ENCODE measurements at places on chromosomes 4 and X.

DNA sequence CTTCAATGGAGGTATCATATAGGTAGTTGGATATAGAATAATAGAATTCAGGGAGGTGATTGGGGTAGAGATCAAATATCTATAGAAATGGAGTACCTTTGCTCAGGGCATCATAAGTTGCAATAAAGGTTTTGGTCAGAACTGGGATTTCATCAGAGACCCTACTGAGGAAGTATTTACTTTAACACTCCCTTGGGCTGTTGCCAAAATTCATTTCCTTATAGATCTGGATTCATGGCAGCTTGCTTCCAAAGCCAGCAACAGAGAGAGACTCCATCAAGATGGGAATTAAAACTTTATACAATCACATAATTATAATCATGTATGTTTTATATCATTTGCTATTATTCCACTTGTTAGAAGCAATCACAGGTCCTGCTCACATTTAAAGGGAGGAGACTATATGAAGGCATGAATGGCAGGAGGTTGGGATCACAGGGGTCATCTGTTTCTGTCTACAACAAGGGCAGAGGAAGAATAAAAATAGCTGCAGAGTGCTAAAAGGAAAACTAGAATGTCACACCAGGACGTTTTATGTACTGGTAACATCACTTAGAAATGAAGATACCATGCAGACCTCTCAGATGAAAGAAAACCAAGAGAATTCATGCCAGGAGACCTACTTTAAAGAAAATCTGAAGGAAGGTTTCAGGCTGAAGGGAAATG, 902.1 kb upstream of the LCORL start:
- no peak for DNase-seq

DNA sequence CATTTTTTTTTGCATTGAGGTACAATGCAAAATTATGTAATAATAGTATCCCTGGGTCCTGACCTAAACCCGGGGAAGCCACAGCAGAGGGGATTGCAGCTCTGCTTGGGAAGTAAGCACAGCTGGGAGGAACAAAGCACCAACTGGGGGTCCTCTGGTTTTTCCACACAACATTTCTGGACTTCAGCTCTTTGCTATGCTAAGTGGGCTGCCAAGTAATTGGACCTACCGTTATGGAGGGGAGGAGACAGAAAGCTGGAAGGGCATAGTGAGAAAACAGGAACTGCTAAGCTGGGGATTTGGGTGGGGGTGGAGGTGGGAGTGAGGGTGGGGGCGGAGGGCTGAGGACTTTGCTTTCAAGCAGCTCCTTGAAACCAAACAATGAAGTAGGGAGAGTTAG, 183.3 kb downstream of the ZIC3 start:
- no peak for DNase-seq

DNA sequence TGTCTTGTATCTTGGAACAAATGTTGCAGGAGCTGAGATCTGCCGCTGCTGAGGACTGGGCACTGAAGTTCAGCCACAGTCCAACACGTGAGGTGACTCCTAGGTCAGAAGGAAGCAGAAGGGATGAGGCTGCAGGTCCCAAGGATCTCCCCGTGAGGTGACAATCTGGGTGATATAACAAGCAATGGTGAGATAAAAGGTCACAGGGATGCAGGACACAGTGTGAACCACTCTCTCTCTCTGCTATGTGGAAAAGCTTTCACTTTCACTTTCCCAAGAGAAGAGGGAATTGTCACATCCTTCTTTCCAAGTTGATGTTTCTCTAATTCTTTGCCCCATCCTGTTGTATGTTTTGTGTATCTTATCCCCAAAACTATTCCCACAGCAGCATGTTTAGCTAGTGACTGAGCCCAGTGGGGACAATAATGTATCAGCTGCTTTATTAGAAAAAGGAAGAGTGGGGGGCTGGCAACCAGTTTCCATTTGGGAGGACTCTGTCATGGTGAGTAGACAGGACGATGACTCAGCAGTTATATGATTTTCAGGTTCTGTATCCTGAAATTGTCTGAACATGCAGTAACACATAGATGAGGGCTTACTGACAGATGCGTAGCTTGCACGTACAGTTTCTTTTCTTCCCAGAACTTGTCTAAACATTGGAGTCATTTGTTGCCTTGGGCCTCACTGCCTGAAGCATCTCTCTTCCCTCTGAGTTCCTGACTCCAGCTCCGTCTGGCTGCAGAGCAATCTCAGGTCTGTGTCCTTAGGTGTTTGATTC, 1415.8 kb upstream of the TENM3 start:
- DNase-seq: no peak

DNA sequence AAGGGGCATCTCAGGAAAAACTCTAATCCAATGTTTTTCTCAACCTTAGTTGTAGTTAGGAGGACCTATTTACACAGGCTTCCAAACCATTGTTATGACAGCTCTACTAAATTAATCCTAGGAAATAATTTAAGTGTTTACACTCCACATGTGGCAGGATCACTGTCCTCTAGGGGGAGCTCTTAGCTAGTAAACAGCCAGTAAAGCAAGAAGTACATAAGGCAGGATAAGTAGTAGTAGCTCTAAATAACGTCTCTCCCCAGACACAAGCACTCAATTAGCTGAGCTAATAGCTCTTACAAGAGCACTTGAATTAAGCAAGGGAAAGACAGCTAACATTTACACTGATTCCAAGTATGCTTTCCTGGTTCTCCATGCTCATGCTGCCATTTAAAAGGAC, 37.3 kb downstream of the NUDT11 start:
- DNase-seq: no peak

- no peak for DNase-seq
These were observed 29.9 kb downstream of the DOK7 start for GRCh38 chr4:3492741-3493719.

DNA sequence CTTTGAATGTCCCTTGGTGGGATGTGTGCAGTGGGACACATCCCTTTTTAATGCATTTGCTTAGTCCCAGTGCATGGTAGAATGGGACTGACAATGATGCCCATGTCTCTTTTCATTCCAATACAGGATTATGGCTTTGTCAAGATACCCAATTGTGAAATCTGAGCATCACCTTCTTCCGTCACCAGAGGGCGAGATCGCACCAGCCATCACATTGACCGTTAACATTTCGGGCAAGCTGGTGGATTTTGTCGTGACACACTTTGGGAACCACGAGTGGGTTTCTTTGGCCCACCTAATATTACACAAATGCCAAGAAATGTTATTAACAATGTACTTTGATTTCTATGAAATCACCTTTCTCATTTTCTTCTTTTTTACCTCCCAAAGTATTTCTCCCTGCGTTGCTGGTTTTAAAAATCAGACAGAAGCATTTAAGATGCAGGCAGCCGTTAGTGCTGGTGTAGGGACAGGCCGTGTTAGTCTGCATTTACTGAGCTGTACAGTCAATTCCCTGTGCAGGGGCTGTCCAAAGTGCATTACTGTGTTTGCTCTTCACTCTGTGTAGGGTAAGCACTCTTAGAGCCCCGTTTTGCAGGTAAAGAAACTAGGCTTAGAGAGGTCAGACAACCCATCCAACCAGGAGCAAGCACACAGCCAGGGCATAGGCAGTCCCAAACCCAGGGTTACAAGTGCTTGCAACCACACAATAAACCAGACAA, 46.5 kb downstream of the CWH43 start:
- DNase-seq: no peak

DNA sequence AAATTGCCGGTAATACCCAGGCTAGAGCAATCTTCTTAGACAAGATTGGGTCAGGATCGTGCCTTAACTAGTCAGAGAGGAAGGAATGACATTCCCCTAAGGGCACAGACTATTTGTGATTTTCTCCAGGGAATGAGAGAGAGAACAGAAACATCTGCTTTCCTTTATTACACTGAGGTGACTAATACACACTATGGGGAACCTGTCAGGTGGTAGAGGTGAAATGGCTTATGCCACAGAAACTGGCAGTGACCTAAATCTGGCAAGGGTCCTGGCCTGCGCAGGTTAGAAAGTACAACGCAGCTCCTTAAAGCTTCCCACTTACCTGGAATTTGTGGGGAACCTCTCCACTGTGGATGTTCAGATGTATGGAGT, 16.6 kb upstream of the HPGD start:
- no peak for DNase-seq

GRCh38 chrX:6683353-6683752, 148.4 kb upstream of the VCX3A start:
- no peak for DNase-seq

GRCh38 chr4:140260227-140260626, 106.2 kb upstream of the MAML3 start:
- DNase-seq: no peak

DNA sequence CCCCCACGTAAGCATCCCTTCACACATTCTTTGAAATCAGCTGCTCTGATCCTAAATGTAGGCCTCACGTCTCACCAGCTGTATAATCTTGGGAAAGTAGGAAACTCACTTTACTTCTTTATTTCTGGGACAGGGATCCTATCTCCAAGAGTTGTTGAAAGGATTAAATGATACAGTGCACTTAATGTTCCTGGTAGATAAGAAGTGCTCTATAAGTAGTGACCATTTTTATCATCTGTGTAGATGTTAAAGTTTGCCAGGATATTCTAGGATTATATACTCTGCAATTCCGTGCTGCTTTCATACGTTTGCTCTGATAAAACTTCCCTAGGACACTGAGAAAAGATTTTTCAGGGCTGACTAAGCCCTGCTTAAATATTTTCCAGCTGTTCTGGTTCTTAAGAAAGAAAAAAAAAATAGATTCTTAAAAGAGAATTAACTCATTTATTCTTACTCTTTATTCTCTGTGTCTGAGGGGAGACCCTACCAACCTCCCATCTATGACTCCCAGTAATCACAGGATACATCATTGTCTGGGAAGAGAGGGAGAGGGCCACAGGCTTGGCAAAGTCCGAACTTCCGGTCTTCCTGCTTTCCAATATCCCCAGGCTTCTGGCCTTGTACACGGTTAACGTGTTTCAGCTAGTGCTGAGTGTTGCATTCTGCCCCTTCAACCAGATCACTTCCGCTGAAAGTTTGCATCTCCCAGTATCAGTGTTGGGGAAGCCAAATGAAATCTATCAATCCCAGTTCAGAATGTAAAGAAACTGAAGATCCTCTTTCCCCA, 269.2 kb downstream of the TRIML1 start:
- no peak for DNase-seq

GRCh38 chr4:175048906-175049305, 130.7 kb downstream of the ADAM29 start:
- no peak for DNase-seq

- no peak for DNase-seq
These were observed 20.2 kb downstream of the SETD7 start for GRCh38 chr4:139535871-139536234.

DNA sequence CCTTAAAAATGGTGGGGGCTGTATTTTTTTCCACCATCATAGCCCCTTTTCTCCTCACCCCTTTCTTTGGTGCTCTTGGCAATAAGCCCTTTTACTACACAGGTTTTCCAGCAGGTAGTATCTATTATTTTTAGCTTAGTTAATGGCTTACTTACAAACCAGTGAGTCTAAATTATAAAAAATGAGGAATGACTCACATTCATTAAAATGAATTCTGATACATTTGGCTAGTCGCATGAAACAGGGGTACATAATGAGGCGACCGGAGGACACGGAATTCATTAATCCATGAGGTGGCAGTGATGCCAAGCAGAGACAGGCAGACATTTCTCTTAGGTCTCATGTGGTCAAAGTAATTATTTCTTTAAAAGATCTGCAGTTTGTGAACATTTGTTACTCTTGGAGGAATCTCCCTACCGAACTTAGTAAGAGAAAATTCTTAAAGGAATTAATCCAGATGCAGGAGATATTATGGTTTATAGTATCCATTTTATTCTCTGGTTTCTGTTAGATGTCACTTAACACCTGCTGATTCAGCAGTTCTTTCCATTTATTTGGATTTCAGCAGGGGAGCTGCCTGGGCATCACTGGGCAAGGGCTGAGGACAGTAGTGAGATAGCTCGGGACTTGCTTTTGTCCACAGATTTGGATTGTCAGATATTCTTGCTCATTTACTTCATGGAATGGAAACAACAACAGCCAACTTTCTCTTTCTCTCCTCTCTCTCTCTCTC, 575.0 kb upstream of the NR3C2 start:
- no peak for DNase-seq

- no peak for DNase-seq
These were observed 32.9 kb downstream of the NIPAL1 start for GRCh38 chr4:48049483-48049882.

DNA sequence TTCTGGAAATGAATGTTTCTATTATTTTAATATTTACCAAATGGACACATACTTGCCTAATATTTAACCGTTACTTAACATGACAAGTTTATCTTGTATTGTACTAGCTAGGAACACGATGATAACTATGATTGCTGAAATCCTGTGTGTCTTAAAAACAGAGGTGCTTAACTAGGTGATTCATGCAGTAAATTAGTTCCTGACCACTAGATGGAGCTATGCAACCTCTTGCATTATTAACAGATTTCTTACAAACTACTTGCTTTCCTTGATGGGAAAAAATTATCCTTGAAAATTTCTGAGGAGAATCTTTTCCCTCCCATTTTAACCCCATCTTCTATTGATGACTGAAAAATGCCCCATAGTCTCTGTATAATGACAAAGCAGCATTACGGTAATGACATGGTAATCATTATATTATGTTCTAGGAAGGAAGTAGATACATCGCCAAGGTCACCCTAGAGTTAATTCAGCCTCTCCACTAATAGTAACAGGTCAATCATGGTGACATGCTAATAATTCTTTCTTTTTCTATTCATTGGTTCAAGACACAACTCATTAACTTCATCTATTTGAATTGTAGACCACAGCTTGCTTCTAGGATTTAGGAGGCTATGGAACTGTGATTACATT, 844.2 kb downstream of the RAPGEF2 start:
- DNase-seq: no peak

DNA sequence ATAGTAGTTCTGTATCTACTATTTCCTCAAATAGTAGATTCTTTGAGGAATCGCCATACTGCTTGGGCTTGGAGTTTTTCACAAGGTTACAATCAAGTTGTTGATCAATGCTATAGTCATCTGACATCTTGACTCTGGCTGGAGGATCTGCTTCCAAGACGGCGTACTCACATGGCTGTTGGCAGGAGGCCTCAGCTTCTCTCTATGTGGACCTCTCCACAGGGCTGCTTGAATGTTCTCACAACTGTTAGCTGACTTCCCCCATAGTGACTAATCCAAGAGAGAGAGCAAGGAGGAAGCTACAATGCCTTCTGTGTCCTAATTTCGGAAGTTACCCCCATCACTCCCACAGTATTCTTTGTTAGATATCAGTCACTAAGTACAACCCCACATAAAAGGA, 10.3 kb downstream of the EGFL6 start:
- no peak for DNase-seq

GRCh38 chr4:186946682-186947294, 223.1 kb upstream of the FAT1 start:
- DNase-seq: no peak

- no peak for DNase-seq
These were observed 24.3 kb downstream of the CXCL13 start for GRCh38 chr4:77629885-77630284.

DNA sequence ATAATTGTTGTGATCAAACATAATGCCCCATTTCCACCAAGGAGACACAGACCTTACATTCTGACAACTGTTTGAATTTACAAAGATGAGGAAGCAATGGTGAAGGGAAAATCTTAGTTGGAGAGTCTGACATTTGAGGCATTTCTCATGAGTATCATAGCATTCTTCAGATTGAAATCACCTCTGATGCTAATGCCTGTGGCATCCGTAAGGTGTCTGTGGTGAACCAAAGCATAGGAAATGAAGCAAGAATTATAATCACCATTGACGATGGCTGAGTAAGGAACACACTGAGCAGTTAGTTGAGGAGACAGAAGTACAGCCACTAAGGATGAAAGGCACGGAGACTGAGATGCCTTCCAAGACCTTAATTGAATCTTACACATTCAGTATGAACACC, 575.7 kb downstream of the TRIML1 start:
- no peak for DNase-seq

- DNase-seq: no peak
These were observed 927.5 kb upstream of the INTU start for GRCh38 chr4:126705266-126705665.

All from stimulated activated CD8-positive, alpha-beta memory T cell treated with anti-CD3 and anti-CD28 coated beads, Interleukin-7, amount 100 ng/mL, for 1 hour (primary cell).